ENCODE measurements at places on chromosomes 5 and 9.

GRCh38 chr5:154701181-154701580, 54.0 kb upstream of the LARP1 start:
- DNase-seq: no peak

- DNase-seq: peak; percentile 40
Measured at GRCh38 chr9:110842169-110842568, 173.6 kb downstream of the MUSK start.

DNA sequence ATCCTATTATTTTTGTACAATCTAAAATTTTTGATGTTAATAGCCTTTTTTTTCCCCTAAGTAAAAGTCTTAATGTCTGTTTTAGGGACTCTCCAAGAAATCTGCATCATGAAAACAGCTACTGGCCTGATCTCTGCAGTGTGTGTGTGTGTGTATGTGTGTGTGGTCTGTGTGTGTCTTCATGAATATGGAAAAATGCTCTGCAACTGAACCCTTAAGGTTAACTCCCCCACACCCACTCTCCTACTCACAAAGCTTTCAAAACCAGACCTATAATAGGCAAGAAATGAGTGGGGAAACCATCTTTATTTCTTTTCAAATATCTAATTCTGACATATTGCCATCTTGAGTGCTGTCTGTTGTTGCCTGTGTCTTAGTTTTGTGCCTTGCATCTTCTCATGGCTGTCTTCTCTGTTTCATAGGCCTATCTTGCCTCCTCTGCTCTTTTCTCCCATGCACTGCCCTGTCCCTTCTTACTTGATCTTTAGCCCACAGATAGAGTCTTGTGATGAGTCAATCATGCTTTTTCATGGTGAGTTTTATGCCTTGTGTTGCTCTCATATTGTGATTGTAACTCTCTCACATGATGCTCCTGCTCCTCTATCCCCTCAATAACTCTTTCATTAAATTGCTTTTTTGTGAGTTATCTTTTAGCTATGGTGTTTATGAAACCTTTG, 68.3 kb downstream of the CHSY3 start:
- DNase-seq: no peak

GRCh38 chr5:132823481-132824050, 6.9 kb downstream of the SHROOM1 start:
- no peak for DNase-seq

GRCh38 chr5:109199799-109200620, 209.8 kb downstream of the PJA2 start:
- no peak for DNase-seq

DNA sequence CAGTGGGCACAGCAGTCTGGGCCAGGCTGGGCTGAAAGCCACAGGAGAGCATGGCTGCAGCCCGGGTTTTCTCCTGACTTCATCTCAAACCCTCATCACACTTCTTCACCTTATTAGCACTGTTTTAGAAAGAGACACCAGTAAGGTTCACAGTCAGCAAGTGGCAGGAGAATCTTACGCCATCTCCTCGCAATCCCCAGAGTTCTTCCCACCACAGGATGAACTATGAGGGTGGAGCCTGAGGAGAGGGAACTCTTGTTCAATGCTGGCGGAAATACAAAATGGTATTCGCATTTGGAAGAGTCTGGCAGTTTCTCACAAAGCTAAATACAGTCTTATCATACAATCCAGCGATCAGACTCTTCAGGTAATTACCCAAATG, 14.7 kb downstream of the BICD2 start:
- DNase-seq: no peak

GRCh38 chr5:4387290-4387689, 752.8 kb upstream of the ADAMTS16 start:
- DNase-seq: no peak

GRCh38 chr5:149654883-149655505, 73.7 kb downstream of the ARHGEF37 start:
- DNase-seq: no peak

DNA sequence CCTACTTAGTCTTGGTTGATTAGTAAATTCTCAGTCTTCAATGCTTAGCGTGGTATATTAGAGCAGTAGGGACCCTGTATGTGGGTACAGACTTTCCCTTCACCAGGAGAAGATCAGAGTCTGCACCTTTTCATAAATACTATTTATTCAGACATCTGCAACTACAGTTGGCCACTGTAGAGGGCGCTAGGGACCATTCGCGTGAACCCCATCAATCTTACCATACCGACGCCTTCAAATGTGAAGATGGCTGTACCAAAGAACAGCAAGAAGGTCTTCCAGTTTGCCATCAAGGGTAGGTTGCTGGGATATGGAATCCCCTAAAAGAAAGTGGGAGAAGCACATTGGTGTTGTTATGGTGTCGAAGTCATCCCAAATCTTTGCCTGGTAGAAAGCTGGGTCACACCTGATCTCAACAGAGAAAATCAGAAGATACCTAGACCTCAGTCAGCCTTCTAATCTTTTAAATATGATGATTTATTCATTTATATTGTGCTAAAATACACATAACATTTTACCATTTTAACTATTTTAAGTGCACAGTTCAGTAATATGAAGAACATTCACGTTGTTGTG, 19.1 kb downstream of the SLC36A3 start:
- DNase-seq: no peak

- DNase-seq: no peak
Measured at GRCh38 chr5:155699385-155699784, 627.6 kb upstream of the SGCD start.
